ENCODE measurements at places on chromosomes 11 and 22. TPM values are rescaled to one million over a fixed set of nuclear protein-coding genes. Genes with fewer than 3 reads are reported as not detected.

OR51V1 gene
- not detected for total RNA-seq

DNA sequence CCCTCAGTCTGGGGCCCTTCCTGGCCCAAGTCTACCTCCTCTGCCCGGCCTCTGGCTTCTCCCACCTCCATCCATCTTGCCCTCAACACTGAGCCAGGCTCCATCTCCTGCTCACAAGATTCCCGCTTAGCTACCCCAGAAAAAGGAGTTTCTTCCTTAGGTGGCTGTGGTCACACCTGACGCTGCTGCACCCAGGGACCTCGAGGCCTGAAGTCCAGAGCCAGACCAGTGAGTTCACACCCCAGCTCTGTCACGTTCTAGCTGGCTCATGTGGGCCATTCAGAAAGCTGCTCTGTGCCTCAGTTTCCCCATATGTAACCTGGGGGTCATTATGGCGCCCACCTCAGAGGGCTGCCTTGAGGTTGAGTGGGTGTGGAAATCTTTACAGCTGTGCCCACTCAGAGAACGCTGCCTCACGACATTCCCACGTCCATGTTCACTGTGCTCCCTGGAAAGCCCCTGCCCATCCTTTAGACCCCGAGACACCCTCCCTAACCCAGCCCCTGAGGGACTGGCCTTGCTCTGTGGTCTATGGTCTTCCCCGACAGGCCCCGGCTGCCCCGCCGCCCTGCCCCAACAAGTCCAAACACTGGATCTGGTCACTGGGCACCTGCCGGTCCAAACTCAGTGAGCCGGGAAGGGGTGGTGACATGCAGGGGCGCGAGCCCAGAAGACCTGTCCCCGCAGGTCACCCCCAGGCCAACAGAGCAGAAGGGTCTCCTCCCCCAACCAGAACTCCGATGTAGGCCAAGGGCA is 9.8 kb downstream of the PLXNB2 start:
- DNase-seq, result no peak

DNA sequence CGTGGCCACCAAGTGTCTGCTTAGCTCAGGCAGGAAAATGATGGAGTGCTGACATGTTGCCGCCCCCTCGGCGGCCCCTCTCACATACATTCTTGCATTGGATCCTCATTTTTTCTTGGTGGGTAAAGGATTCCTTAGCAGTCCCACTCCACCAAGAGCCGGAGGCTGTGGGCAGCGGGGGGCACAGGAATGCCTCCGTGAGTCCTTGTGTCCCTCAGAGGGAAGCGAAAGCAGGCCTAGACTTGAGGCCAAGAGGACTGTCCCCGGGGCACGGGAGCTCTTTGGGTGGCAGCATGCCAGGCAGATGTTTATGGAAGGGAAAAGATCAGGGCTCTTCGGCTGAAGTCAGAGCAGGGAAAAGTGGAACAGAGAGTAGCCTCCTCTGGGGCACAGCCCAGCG is 21.6 kb downstream of the LRFN4 start:
- DNase-seq, result no peak

- no peak for DNase-seq
These were observed 33.9 kb downstream of the ARHGAP1 start for GRCh38 chr11:46666516-46666915.

DNA sequence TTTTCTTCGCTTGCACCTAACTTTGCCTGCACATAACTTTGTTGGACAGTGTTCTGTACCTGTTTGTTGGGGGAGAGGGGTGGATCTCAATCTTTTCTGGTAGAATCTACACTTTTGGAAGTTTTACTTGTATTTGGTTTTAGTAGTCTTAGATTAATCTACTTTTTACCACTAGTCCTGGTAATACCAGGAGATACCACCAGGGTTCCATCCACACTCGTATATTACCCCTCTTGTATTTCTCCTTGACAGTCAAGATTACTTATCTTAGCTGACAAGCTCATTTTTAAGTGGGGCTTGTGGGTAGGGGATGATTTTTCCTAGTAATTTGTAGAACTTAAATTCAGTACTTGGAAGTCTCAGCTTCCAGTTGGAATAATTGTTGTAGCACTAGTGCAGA is 37.3 kb upstream of the TECTA start:
- DNase-seq, result no peak

C11orf97 gene
- not detected for total RNA-seq

- no peak for DNase-seq
These were observed 229.3 kb downstream of the CASP12 start for GRCh38 chr11:104668797-104669463.

- DNase-seq, result no peak
These were observed 54.9 kb downstream of the ARHGAP8 start for GRCh38 chr22:44807232-44807631.

DNA sequence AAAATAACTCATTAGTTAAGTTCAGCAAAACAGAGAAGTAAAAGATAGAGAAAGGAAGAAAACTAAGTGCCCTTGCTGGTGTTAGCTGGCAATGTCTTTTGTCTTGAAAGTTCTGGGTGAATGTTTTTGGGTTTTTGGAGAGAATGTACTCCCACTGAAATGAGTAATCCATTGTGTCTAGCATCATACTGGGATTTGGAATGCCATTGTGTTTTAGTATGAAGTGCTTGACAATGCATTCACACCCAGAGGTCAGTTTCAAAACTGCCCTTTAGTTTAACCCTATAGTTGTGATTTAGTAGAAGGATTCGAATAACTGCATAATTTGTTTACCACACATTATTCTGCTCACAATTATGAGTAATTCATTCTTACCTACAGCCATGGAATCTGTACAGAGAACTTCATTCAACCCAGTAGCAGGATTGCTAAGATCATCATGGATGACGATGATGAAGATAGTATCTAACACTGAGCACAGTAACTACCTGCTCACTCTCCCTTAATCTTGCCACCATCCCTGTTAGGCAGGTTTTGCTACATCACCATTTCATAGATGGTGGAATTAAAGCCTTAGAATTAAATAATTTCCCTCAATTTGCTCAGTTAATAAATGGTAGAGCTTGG is 33.9 kb downstream of the MAML2 start:
- DNase-seq, result no peak

- DNase-seq, result no peak
These were observed 12.0 kb upstream of the TMEM121B start for GRCh38 chr22:17133137-17133536.

GRCh38 chr11:121035780-121036179 is 11.9 kb downstream of the TBCEL start:
- DNase-seq, result no peak

ARHGEF12 gene
- total RNA-seq, result 23.8 TPM

DNA sequence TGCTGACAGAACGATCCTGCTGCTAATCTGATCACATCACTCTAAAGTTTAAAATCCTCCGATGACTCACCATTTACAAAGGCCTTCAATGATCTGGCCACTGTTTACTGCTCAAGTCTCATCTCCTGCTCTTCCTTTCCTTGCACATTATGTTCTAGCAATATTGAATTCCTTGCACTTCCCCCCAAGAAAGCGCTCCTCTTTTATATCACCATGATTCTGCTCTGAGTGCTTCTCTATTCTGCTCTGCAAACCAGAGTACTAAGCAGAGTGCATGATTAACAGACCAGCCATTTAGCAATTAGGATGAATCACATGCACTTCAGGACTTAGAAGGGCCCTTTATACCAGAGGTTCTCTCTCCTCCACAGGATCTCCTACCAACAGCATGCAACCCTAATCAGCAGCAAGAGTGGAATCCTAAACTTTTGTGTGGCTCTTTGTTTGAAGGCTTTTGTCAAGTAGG is 1122.8 kb upstream of the CCDC90B start:
- DNase-seq, result no peak

DNA sequence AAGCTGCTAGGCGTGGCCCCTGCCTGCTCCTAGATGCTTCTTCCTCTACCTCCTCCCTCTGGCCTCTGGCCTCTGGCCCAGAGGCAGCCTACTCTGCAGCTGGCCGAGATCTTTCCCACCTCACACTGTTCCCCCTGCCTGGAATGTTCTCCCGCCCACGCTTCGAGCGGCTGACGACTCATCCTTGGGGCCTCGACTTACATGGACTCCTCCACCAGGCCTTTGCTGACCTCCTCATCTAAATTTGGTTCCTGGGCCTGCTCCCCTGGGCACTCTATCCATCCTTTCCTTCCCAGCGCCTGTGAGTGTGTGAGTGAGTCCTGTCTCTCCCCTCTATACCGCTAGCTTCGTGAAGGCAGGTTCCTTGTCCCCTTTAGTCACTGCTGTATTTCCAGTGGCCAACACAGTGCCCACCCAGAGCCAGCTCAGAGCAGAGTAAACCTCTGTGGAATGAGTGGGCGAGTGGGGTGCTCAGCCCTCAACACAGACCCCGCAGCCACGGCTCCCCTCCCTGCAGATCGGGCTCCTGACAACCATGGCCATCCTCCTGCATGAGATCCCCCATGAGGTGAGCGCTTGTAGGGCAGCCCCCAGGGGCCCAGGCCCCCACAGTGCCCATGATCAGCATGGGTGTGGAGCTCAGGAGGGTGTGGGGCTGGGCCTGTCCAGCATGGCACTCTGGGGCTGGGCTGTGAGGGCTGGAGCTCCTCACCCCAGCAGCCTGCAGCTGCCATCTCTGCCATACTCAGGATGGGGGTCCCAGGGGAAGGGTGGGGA is 5.7 kb downstream of the SLC39A13 start:
- DNase-seq, result no peak

KCNC1 gene
- not detected for total RNA-seq

- DNase-seq, result no peak
These were observed 10.1 kb downstream of the ATP5MG start for GRCh38 chr11:118411530-118411929.

KCTD14 gene
- 0.24 TPM for total RNA-seq

Data from B cell (primary cell).